ENCODE measurements at places on chromosomes 7 and 10. TPM values are rescaled to one million over a fixed set of nuclear protein-coding genes. Genes with fewer than 3 reads are reported as not detected.

The DNMBP gene
- total RNA-seq, result 10.5 TPM

The WNT2 gene
- total RNA-seq, result not detected

The PRKCQ gene
- total RNA-seq, result 2.7 TPM

The VWC2 gene
- 0.19 TPM for total RNA-seq

The PTEN gene
- 59.7 TPM for total RNA-seq

The H2BK1 gene
- not detected for total RNA-seq

The TMEM178B gene
- total RNA-seq, result 1.1 TPM

The RNLS gene
- 9.5 TPM for total RNA-seq

The XRCC2 gene
- total RNA-seq, result 1.7 TPM

The CLCN1 gene
- 0.13 TPM for total RNA-seq

The AMPH gene
- 2.3 TPM for total RNA-seq

The ADCK2 gene
- 34.1 TPM for total RNA-seq

The CYP3A7 gene
- total RNA-seq, result not detected

The EVX1 gene
- total RNA-seq, result not detected

The IFIT1B gene
- total RNA-seq, result not detected

The ATRNL1 gene
- 4.1 TPM for total RNA-seq

The LIPK gene
- 1.9 TPM for total RNA-seq

The HOXA11 gene
- total RNA-seq, result not detected

The TAS2R4 gene
- total RNA-seq, result 2.3 TPM

The FAM25G gene
- total RNA-seq, result 10.0 TPM

The SRGN gene
- 17.1 TPM for total RNA-seq

The CACNA2D1 gene
- total RNA-seq, result 3.8 TPM

The ANK3 gene
- total RNA-seq, result 23.1 TPM

The GDF2 gene
- not detected for total RNA-seq

The C10orf105 gene
- not detected for total RNA-seq

The UBE2D1 gene
- total RNA-seq, result 14.0 TPM

The TRIL gene
- total RNA-seq, result 2.5 TPM

The CFAP69 gene
- total RNA-seq, result 1.8 TPM

The SYT15B gene
- total RNA-seq, result 1.0 TPM

The TMEM184A gene
- 138 TPM for total RNA-seq
